ENCODE measurements at places on chromosomes 3 and 15.

DNA sequence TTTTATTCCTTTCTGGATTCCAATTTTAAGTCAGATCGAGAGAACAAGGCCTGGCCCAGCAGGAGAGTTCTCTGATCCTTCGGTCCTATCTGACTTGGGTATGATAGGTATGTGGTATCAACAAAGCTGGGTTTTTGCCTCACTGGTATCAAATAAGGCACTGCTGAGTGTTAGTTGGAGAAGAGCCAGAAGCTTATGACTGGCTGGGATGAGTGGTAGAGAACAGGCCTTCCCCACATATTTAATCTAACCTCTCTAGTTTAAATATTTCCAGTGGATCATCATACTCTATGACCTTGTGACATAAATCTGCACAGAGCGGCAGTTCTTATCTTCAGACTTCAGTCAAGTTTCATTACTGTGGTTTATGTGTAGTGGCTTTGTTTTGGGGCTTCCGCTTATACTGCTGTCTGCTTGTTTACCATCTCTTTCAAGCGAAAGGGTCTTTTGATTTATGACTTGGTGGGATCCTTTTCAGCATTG, 164.5 kb downstream of the PTPRG start:
- no peak for DNase-seq

- DNase-seq, result no peak
Measured at GRCh38 chr3:5090197-5090596, 31.9 kb upstream of the ARL8B start.

GRCh38 chr15:44011238-44011854, 183.7 kb downstream of the FRMD5 start:
- DNase-seq, result no peak

- no peak for DNase-seq
Measured at GRCh38 chr3:57252404-57252803, 24.9 kb downstream of the APPL1 start.

DNA sequence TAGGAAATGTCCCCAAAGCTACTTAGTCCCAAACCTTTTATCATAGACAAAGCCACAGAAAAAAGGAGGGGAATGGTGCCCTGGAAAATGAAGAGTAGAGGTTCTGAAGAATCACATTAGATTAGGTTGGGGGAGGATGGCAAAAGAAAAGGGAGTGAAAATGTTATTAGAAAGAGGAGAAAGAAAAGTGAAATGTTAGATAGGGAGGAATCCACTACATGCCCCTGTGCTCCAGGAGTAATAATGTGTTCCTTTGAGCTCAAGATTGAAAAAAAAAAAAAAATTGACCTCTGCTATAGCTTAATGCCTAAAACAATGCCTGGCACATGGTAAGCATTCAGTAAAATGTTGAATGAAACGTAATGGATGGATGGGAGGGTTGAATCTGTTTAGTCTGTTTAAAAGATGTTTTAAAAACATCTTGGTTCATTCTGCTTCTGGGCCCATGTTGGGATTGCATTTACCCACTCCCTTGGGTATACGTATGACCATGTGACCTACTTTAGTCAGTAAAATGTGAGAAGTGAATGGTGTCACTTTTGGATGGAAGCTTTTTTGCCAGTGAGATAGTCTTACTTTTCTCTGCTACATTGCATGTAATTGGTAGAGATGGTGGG, 19.0 kb downstream of the MAPK6 start:
- no peak for DNase-seq

DNA sequence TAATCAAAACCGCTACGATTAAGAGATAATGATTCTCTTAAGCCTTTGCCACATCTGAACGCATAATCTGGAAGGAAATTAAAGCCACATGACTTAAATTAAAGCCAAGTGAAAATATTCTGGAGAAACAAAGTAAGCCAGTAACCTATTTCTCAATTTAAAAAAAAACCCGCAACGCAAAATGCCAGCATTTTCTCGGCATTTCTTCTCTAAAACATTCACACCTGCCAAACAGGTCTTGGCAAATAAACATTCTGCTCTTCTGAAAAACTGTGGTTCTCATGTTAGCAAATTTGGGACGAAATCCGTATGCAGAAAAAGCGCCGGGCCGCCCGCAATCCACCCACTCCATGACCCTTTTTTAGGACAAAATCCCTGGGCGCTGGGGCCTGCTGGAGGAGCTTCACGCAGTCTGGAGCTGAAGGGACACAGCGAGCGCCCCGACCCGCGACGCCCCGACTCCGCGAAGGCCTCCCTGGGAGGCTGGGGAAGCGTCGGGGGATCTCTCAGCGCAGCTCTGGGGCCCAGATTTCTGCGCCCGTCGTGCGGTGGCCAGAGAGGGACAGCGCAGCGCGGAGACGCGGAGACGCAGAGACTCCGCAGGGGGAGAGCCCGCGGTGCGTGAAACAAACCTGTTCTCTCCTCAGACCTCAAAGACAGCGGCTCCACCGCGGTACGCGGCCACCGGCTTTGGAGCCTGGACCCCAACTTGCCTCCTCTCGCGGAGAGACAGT, 471 bp downstream of the NKIRAS1 start:
- DNase-seq, result no peak

DNA sequence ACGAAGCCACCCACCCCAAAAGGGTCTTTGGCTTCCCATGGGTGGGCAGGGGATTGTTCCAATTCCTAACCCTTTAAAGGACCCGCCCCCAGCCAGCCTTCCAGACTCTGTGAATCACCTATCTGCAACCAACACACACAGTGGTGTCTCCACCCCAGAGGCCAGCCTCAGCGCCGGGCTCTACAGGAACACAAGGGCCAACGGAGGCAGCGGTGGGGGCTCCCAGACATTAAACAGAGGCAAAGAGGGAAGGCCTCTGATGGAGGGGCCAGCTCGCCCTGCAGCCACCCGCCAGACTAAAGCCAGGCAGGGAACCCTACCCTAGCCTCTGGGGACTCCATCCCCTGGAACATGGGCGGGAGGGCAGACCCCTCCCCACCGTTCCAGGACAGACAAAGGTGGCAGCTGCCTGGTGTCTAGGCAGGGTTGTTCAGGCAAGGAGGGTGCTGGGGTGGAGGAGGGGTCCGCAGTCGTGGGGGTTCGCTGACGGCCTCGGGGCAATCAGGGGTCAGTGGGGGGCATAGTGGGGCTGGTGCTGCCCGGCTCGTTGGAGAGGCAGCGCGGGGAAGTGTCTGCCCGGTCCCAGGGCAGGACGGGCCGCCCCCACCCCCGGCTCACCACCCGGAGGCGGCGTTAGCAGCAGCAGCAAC, 448 bp downstream of the SHISA5 start:
- DNase-seq, result no peak

DNA sequence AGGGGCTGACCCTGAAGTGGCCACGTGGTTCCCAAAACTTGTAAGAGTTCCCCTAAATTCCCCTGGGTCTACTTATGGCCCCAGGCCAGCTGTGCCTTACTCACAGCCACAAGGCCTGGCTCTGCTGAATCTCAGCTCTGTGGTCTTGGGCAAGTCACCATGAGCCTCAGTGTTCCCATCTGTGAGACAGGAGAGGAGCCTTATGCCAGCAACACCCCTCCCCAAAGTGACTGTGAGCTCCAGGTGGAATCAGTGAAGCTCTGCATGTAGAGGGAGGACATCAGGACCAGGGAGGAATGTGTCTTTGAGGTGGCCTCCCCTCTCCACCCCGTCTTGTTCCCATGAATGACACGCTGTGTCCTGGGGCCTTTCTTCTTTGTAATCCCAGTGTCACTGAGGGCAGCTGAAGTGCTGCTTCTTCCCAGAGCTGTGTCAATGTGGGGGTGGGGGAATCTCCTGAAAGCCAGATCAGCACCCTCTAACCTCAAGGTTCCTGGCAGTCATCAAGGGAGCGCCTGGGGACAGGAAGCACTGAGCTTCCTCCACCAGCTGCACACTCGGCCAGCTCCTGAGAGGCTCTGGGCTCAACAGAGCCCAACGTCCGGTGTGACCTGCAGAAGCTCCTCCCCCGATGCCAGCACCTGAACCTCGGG, 258.9 kb downstream of the UACA start:
- no peak for DNase-seq

- no peak for DNase-seq
Measured at GRCh38 chr15:85414495-85414894, 34.1 kb downstream of the AKAP13 start.

GRCh38 chr3:108806316-108806715, 16.3 kb upstream of the TRAT1 start:
- DNase-seq, result no peak

- DNase-seq, result no peak
Measured at GRCh38 chr15:49223536-49224274, 53.7 kb downstream of the GALK2 start.

DNA sequence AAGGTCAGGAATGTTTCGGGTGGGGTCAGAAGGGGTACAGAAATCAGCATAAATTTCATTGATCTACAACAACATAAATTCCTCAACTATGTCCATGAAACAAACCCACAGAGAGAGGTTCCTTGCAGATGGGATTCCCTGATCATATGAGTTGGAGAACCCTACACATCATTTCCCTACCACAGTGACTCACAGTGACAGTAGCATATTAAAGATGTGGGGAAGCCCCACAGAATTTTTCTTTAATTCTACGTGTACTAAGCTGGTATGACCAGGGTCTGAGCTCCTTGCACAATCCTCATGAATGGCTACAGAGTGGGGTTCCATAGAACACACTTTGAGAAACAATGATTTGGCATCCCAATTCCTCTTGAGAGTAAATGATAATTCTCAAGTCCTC, 116.9 kb upstream of the RAD18 start:
- DNase-seq, result no peak

GRCh38 chr15:71844916-71845315, 34.6 kb downstream of the NR2E3 start:
- DNase-seq, result no peak

DNA sequence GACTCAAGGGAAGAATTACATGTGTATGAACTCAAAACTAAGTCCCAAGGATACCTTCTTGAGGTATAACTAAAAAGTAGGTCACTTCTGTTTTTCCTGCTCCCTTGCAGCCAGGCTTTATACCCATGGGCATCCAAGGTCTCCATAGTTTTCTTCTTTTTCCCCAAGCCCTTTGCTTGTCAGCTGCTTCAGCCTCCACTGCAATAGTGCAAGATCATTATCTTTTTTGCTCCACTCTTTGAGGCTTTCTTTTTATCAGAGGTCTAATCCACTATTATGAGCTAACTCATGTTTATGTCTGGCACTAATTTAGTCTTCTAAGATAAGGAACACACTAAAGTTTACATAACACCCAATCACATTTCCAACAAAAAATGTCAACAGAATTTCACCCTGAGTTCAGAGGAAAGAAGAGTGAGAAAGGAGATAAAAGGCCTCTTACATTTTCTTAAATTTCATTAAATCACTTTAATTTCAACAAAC, 121.2 kb upstream of the LSAMP start:
- DNase-seq, result no peak

DNA sequence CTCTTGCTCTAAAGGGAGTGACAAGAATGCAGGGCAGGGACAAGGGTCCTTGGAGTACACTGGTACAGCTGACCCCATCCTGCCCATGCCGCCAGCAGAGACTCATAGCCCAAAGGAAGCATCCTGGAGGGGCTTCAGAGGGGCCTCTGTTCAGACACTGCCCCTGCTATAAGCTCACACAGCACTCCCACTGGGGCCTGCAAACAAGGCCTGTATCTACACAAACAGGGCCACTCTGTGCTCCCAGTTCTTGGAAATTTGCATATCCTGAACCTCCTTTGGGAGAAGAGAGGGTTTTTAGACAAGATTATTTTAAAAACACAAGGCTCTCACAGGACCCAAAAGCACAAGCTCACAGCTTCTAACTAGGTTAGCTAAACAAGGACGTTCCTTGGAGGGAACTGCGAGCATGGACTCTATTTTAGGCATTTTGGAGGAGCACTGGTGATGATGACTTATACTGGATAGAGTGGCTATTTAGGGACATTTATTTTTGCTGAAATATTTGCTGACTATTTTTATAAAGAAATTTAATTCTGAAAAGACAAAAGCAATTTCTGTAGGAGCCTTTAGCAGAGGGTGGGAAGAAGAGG, 16.4 kb upstream of the ANKRD34C start:
- no peak for DNase-seq

DNA sequence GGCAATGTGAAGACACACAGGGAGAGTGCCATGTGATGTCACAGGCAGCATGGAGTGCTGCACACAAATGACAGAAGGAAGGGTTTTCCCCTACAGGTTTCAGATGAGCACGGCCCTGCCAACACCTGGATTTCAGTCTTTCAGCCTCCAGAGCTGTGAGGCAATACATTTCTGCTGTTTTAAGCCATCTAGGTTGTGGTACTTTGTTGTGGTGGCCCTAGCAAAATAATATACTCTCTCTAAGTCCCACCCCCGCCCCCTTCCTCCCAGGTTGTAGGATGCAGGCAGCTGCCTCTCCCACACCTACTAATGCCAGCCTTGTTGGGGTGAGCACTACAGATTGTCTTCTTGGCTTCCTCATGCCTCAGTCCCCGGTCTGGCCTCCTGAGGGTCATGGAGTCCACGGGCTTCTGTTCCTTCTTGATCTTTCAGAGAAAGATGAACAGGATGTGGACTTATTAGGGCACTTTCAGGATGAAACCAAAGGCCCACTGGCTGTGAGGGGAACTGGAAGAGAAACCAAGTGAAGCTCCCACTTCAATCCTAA, 180.0 kb downstream of the CD47 start:
- peak; percentile 24 for DNase-seq

DNA sequence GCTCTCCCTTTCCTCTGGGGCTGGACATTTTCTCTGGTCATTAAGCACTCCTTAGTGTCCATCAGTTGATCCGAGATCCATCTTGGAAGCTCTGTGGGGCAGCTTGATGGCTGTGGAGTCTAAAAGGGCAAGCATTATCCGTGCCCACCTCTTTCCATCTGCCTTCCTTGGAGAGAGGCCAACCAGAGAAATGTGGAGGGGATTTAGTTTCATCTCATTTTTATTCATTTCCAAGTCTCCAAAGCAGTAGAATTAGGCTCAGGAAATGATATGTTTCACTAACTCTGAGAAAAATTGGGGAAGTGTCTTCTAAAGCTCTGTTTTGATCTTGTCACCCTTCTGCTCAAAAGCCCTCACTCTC, 95.9 kb upstream of the KLHL25 start:
- no peak for DNase-seq

DNA sequence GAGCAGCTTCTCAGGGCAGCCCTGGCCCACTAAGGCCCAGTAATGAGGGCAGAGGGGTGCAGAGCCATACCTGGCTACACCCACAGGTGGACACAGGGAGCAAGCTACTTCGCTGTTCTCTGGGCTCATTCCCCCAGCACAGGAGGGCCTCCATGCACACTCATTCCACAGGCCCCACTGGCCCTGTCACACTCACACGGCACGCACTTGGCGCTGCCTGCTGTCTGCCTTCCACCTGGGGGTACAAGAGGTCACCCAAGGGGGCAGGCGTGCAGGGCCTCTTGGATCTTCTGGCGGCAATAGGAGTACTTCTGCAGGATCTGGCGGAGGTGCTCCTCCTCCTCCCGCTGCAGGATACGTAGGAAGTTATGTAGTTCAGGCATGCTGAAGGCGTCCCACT, 2.3 kb upstream of the TUSC2 start:
- no peak for DNase-seq

- no peak for DNase-seq
Measured at GRCh38 chr3:52798978-52799476, 4.4 kb downstream of the ITIH3 start.
